ENCODE measurements at places on chromosomes 5 and 9.

DNA sequence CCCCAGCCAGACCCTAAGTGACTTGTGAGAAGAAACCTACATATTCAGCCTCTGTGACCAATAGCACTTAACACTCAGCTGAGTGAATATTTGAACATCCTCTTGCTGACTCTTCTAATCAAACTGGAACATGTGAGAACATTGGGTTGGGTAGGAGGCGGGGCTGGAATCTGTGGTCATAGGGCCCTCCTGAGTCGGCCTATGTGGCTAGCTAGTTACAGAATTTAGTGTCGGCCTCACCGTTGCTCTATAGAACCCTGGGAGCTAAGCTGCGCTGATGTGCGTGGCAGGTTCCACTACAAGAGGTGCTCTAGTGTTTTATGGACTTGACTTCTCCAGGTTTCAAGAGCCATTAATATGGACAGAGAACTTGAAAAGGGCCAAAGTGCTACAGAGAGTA lies 138.8 kb downstream of the DROSHA start:
- DNase-seq: no peak

GRCh38 chr5:172895549-172895948 lies 61.5 kb downstream of the ERGIC1 start:
- DNase-seq: no peak

- DNase-seq: no peak
Observed at GRCh38 chr5:113514289-113514635, 768 bp downstream of the YTHDC2 start.

- DNase-seq: no peak
Observed at GRCh38 chr9:14741369-14741768, 18.8 kb upstream of the CER1 start.

- no peak for DNase-seq
Observed at GRCh38 chr5:176814836-176815438, 4.6 kb downstream of the UNC5A start.

DNA sequence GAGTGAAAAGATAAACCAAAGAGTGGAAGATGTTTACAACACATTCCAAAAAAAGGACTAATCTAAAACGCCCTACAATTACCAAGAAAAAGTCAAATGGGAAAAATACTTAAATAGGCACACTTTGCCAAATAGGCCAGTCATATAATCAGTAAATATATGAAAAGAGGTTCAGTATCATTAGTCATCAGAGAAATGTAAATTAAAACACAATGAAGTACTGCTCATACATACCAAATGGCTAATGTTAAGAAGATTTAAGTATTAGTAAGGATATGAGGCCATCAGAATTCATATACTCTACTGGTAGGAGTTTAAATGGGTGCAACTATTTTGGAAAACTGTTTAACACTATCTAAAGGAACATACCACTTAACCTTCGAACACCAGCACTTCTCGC lies 47.6 kb downstream of the ZDHHC21 start:
- no peak for DNase-seq

- DNase-seq: no peak
Observed at GRCh38 chr9:101778332-101778731, 39.9 kb upstream of the GRIN3A start.

DNA sequence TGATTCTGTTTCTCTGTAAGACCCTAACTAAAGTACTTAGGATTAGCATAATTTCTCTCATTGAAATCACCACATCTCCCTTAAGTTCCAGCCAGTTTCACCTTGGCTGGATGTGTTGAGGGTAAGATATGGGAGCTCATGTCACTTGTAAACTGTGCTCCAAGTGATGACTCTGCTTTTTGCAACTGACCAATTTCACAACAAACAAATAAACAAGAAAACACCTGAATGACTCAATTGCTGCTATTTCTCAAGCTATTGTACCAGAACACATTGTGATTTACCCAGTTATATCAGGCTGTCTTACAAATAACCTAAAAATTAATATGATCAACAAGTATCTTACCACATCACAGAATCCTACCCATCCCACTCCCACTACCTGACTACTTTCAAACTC lies 379.1 kb upstream of the KIF2A start:
- no peak for DNase-seq

GRCh38 chr9:81720450-81721086 lies 31.2 kb upstream of the TLE1 start:
- no peak for DNase-seq

DNA sequence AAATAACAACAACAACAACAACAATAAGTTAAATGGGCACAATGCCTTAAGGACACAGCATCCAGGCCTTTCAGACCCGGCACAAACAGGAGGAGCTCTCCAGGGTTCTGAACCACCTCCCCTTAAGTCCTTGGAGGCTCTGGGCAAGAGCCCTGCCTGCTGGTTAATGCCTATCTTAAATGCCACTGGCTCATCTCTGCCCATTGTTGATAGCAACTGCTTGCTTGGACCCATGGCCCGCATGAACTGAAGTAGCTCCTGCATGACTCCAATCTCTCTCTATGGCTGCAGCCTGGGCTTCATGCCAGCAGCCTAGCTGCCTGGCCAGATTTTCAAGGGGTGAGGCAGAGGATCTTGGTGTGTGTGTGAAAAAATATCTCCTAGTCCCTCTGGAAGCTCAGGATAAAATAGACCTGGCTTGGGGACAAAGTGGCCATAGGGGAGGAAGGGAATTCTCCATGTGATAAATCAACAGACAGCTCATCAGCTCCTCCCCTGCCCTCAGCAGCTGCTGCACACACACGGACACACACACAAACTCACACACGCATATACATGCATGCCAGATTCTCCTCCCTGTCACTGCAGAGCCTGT lies 27.4 kb downstream of the FAM219A start:
- peak; percentile 46 for DNase-seq

Data from AML-193 (cell line).